GM03348 (cell line): ENCODE measurements at places on chromosomes 2 and 18.

DNA sequence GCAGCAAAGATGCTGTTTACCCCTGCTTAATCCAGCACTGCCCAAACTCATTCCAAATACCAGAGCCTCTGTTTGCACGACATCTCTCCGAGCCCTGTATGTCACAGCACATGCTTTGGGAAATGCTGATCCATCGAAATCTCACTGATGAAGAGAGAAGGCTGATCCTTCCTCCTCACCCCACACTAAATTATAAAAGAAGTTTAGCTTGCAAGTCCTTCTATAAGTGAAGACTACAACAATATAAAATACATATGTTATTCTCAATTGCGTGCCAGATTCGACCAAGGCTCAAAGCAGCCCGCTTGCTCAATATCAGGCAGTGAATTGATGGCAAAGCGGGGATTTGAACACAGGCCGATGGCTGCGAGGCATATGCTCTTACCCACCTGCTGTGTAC lies 30.7 kb upstream of the SLC35F6 start:
- DNase-seq = no peak

DNA sequence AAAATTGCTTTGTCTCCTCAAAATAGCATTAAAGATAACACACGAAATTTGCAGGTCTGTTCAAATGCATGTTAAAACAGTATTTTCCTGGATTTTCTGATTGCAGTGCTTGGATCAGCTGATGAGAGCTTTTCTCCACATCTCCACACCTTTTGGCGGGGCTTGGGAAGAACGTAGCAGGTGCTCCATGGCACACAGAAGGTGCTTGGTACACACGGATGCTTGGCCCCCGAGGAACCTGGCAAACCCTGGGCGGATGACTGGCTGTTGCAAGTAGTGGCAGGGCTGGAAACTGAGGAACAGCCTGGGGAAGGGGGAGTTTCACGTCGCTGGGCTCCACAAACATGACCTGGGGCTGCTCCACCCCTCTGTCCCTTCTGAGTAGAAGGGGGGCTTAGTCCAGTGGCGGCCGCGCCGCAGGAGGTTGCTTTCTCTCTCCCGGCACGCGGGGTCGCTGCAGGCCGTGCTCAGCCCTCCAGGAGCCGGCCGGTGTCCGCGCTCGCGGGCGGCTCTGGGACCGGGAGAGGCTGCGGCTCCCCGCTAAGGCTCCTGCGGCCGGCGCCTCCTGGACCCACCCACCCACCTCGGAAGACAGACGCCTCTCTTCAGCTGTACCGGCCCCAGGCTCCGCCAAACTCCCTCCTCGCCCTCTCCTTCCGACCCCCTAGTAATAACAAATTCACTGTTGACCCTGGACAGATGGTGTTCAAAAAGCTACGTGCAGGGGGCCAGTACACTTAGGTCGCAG lies 69.3 kb downstream of the MARCO start:
- DNase-seq = peak; percentile 88

DNA sequence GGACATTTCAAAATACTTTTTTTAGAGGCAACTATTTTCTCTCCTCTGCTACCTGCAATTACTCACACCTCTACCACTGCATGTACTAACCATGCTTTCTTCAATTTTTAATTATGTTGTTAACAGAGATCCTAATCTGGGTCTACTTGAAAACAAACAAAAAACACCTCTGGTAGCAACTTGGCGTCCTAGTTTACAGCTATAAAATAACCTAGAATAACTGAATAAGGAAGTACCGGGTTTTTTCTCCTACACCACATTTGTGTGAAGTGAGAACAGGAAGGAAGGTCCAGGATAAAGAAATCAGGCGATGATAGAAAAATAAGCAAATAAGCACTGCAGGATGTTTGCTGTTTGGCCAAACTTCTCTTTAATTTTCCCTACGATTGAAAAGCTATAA lies 633.5 kb downstream of the LRP1B start:
- DNase-seq = no peak

DNA sequence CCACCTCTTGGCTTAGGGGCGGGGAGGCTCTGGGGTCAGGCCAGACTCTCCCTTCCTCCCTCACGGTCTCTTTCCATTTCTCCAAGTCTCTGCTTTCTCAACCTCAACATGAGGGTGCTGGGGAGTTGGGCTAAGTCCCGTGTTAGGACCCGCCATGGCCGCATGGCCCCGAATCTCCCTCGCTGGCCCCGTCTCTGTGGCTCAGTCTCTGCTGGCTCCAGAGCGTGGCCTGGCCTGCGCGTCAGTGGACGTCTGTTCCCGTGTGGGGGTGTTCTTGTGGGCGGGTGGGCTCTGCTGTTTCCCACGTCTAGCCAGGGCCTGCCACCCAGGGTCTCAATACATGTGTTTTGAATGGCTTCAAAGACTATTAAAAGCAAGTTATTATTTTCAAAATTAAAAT lies 12.4 kb downstream of the ALLC start:
- DNase-seq = no peak

- DNase-seq = no peak
Observed at GRCh38 chr2:232482301-232483238, 5.1 kb downstream of the ECEL1 start.

DNA sequence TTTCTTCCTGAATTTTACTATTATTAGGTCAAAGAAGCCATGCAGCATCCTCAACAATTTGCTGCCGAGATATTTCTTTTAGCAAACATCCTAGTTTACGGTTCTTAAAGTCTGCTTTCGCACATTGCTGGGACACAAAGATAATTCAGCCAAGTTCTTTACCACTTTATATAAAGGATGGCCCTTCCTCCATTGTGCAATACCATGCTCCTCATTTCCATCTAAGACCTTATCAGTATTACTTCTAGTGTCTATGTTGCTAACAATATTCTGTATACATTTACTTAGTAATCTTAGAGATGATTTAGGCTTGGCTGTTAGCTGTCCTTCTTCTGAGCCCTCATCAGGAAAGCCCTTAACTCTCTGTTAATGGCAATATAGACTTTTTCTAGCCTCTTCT lies 8.0 kb upstream of the REG1A start:
- DNase-seq = no peak

DNA sequence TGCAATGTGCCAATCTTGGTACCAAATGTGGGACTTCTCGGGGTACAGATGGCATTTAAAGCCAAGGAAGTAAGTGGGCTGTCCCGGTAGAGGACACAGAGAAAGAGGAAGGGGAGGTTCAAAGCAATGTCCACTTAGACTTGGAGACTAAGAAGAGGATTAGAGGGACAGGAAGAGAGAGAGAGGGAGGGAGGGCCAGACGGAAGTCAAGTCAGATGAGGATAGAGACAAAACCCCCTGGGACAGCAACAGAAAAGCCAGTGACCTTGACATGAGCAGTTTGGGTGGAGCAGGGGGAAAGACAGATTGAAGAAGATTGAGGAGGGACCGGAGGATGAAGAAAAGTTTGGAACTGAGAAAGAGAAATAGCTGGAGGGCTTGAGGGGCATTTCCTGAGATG lies 164.5 kb downstream of the NCK2 start:
- no peak for DNase-seq

DNA sequence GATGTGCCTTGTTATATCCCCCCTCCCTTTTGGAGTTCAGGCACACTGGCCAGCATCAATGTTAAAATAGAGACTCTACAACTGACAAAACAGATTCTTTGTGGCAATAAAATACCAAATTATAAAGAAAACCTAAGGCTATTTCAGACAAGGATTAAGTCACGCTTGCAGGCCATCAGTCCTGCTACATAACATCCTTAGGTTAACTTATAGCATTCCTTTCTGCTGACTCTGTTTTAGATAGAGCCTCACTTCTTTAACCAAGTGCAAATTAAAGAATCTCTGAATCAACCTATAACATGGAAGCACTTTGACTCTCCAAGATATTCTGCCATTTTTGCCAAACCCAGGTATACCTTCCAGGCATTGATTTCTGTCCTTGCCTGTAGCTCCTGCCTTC lies 784.6 kb downstream of the RNF144A start:
- no peak for DNase-seq
